ENCODE measurements at places on chromosomes 3 and 15.

DNA sequence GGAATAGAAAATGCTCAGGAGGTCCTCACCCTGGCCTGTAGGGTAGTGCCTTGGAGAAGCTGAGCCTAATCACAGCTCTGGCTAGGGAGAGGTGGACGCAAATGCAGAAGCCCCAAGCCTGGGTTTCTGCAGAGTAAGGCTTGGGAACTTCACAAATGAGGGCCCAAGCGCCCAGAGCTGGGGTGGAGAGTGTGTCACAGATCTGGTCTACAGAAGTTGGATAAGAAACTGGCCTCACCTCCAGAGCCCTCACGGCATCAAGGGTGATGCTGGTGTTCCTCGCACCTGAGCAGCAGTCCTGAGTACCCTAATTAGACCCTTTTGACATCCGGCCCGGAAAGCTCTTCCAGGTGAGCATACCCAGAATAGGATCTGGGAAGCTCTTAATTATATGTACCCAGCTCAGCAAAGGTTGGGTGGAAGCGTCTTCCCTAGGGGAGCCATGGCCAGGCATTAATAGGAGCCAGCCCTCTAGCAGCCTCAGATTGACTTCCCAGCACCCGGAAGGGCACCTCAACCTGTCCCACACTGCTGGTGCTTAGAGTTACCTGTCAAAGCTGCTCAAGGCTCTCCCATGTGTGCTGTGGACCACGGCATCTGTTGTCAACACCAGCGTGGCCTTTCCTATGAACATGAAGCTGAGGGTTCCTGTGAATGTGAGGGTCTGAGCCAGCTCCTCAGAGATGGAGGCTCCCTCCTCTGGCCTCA lies 31.8 kb downstream of the RBM5 start:
- DNase-seq, result no peak

- DNase-seq, result no peak
Observed at GRCh38 chr15:70588613-70589012, 174.7 kb downstream of the UACA start.

GRCh38 chr3:30843877-30844276 lies 50.6 kb downstream of the GADL1 start:
- DNase-seq, result no peak

- no peak for DNase-seq
Observed at GRCh38 chr3:171978390-171978789, 61.0 kb upstream of the FNDC3B start.

GRCh38 chr15:101031213-101031612 lies 112.1 kb downstream of the LRRK1 start:
- no peak for DNase-seq

DNA sequence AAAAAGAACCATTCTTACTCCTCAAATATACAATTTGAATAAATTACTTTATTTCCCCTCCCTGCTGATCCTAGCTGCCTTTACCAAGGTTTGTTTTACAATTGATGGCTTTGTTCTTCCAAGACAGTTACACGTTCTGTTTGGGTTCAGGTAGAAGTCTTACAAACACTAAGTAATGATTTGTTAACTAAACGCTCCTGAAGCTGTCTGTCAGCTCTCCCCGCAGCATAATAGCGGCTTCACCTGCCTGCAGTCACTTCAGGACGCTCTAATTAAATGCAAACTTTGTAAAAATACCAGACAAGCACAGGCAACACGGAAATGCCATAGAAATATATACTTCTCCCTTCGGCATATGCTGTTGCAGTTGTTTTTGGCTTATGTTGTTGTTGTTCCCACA lies 176.4 kb upstream of the MDFIC2 start:
- no peak for DNase-seq

- DNase-seq, result no peak
Observed at GRCh38 chr3:30685267-30685667, 78.9 kb downstream of the TGFBR2 start.

DNA sequence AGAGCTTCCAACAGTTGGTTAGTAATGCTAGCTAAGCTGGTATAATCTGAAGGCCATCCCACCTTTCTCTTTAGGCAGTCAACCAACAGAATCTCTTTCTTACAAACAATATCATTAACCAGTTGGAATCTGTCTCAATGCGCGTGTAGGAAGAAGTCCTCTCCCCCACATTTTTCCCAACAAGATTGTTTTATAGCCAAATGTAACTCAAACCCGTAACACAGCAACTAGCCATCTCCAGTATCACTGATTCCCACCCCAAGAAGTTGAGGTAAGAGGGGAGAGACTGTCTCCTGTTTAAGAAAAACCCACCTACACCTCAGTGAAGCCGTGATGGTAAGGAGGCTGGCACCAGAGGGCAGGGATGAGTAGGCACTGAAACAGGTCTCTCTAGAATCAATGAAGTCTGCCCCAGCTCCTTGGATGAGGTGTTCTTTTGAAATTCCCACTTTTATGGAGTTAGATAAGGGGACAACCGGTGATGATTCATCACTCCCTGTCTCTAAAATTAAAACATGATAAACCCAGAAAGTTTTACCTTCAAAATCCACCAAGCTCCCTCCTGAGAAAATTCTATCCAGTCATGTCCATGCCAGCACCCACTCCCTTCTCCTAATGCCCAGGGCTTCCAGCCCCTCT lies 30.9 kb downstream of the CDC25A start:
- DNase-seq, result no peak
